Endothelial cell of umbilical vein (primary cell): ENCODE measurements at places on chromosomes 13 and 19. TPM values are rescaled to one million over a fixed set of nuclear protein-coding genes. Genes with fewer than 3 reads are reported as not detected.

TTC9B gene
- polyA plus RNA-seq, result not detected in 2 replicates

ZNF600 gene
- polyA plus RNA-seq, result 5.8 and 7.2 TPM in 2 replicates

METTL21C gene
- not detected in 2 replicates for polyA plus RNA-seq

MARK4 gene
- 13.9 and 14.4 TPM in 2 replicates for polyA plus RNA-seq

LRRC63 gene
- polyA plus RNA-seq, result 0.04 TPM in 1 of 2 replicates, not detected in the other

SMIM24 gene
- not detected in 2 replicates for polyA plus RNA-seq

POLR2I gene
- 53.0 and 89.7 TPM in 2 replicates for polyA plus RNA-seq

ZNF493 gene
- polyA plus RNA-seq, result 2.4 and 2.6 TPM in 2 replicates

PAK4 gene
- 39.8 and 48.4 TPM in 2 replicates for polyA plus RNA-seq

PINLYP gene
- polyA plus RNA-seq, result 4.8 and 5.5 TPM in 2 replicates

TEX26 gene
- not detected in 2 replicates for polyA plus RNA-seq

ADGRE2 gene
- polyA plus RNA-seq, result not detected in 2 replicates

DNA sequence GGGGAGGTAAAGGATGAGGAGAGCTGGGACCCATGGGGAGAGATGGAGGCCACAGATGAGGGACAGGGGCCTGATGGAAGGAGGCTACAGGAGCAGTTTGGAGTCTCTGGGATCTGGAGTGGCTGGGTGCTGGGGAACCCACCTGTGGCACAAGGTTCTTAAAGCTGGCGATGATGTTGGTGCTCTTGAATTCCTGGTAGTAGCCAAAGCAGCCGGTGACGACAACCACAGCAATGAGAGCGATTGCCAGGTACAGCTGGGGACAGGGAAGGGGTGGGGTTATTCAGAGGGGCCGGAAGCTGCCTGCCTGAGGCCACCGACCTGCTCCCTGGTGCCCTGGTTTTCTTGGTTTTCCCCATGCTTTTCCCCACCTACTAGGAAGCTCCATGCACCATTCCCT, 2.8 kb downstream of the ATP4A start:
- DNase-seq, result no peak

GRCh38 chr13:45362939-45363338, 22.0 kb upstream of the TPT1 start:
- DNase-seq, result no peak

DNA sequence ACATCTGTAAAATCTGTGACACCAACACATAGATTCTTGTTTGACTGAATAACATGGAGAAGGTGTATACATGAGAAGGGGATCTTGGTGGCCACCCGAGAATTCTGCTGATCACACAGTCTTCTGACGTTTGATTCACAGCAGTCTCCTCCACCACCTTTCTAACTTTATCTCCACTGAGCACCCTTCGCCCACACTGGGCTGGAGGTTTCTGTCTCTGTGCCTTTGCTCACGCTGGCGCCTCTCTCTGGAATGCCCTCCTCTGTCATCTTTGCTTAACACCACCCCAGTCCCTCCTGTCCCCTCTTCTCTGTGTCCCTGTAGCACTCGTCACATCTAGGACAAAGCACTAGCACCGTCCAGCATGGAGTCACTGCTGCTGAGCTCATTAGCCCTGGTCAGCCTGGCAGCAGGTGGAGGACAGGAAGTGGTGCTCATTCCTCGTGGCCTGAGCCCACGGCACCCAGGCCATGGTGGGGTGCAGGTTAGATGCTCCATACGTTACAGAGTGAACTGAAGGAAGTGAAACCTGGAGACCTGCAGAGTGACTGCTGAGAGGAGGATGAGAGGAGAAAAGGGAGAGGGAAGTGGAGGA, 384.6 kb downstream of the UQCRFS1 start:
- no peak for DNase-seq

DNA sequence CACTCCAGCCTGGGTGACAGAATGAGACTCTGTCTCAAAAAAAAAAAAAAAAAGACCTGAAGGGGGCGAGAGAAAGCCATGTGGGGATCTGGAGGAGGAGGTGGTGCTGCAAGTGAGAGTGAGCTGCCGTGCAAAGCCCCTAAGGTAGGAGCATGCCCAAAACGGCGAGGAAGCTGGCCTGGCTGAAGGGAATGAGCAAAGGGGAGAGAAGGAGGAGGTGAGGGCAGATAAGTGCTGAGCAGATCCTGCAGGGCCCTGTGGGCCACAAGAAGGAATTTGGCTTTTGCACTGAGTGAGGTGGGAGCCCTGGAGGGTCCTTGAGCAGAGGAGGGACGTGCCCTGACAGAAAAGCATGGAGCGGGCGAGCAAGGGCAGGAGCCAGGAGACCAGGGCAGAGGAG, 19.4 kb upstream of the ADGRE5 start:
- DNase-seq, result no peak

GRCh38 chr19:3852614-3853254, 16.1 kb downstream of the ZFR2 start:
- DNase-seq, result peak; percentile 30

- DNase-seq, result no peak
Measured at GRCh38 chr13:92135509-92135908, 737.1 kb downstream of the GPC5 start.

- DNase-seq, result no peak
Measured at GRCh38 chr19:33803383-33803782, 6.7 kb downstream of the KCTD15 start.

DNA sequence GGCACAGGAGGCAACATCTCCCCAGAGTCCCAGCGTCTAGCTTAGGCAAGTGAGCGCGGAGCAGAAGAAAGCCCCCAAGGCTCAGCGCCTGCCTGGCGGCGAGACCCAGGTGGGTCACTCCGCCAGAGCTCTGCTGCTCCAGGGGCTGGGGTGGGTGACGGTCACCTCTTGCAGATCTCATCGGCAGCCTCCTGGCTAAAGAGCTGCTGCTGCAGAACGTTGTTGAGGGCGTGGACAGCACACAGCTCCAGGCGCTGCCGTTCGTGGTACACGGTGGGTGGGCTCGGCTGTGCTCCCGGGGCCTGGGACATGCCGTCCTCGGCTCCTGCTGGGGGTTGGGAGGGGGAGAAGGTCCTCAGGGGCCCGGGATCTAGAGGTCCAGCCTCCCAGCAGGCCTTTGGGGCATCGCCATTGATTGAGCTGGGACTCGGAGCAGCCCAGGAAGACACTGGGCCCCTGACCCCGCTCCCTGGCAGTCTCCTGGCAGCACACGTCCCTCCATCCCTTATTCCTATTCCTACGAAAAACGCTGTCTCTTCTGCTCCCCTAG, 795 bp downstream of the JOSD2 start:
- DNase-seq, result no peak

GRCh38 chr19:15508035-15508710, at the start of gene CYP4F22:
Gene CYP4F22 (plus strand): TSS chr19:15508525. CDS start chr19:15525337, 16,812 bp downstream.
- DNase-seq, result no peak

DNA sequence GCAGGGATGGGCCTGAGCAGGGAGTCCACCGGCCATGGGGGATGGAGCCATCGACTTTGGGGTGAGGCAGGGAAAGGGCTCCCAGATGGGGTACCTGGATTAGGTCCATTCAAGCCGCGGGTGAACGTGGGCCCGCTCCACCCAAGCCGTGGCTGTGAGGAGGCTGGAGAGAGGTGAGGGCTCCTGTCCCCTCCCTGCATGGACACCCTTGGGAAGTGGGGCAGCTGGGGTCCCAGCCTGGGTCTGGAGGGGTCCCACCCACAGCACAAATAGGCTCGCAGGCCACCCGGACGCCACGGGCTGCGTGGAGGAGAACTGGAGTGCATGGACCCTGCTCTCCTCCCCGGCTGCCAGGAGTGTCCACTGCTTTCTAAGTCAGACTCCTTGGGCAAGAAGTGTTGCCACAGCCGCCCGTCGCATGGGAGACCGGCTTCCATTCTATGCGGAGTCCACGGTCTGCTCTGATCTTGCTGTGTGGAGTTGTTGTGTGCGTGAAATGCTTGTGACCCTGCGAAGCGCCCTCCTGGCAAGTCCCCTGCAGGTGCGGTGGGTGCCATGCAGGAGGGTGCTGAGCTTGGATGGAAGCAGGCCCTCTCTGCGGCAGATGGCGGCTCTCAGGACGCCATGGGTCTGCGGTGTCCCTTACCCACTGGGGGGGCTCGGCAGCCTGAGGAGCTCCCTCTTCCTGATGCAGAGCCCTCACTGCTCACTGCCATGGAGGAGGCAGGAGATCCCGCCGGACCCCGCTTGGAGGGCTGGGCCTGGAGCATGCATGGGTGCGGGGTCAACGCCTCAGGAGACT, 2.0 kb downstream of the DAZAP1 start:
- DNase-seq, result no peak

GRCh38 chr13:86900906-86901305, 770.3 kb upstream of the SLITRK5 start:
- DNase-seq, result no peak

- peak; percentile 62 for DNase-seq
Measured at GRCh38 chr13:102846261-102847015, 606 bp downstream of the ERCC5 start.

- no peak for DNase-seq
Measured at GRCh38 chr13:49646688-49647087, 18.4 kb downstream of the ARL11 start.

- no peak for DNase-seq
Measured at GRCh38 chr19:28595722-28596480, 617.0 kb downstream of the UQCRFS1 start.

DNA sequence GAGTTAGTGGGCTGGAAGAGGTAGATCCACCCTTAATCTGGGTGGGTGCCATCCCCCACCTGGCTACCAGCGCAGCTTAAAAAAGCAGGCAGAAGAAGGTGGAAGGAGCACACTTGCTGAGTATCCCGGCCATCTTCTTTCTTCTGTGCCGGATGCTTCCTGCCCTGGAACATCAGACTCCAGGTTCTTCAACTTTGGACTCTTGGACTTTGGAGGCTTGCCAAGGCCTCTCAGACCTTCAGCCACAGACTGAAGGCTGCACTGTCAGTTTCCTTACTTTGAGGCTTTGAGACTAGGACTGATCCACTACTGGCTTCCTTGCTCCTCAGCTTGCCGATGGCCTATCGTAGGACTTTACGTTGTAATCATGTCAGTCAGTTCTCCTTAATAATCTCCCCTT, 127.6 kb upstream of the GPC6 start:
- DNase-seq, result no peak
